ENCODE measurements at places on chromosomes 16 and 17.

DNA sequence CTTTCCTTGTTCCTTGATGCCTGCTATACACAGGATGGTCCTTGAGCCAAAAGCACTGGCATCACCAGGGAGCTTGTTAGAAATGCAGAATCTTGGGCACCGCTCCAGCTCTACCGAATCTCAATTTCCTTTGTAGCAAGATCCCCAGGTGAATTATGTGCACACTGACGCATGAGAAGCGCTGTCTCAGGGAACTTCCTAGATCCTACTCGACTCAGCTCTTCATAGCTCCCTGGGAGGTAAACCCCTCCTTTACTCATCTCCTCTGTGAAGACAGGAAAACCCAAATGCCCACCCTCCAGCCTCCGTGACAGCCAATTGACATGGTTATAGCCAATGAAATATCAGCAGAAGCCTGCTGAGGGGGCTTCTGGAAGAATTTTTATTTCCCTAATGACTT is 4.1 kb downstream of the USP31 start:
- DNase-seq: no peak

DNA sequence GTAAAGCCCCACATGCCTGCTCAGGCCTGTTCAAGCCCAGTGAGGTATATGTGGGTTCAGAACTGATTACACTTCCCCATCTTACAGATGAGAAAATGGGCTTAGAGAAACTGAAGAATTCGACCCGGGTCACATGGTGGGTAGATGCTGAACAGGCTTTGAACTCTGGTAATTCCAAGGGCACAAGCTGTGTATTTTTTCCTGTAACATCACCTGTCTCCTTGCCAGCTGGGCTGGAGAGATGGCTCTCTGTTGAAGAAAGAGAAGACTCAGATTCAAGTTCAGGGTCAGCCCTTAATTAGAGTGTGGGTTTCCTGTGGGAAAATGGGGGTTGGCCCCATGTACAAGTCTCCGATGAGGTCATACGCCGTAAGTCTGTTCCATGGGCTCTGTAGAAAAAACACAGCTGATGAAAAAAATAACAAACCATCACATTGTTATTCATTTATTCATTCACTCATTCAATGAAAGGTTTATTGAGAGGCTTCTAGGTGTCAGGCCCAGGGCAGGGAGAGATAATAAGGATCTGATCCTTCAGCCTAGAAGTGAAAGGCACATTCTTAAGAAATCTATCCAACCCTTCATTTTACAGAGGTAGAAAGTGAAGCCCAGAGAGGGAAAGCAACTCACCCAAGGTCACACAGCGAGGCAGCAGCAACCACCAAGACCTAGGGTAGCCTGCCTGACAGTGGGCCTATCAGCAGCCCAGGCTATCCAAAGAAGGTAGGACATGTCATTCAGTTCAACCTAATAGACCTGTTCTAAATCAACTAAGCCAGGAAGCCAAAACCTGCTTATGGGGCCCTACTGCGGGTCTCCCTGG is 482.8 kb downstream of the SOX9 start:
- DNase-seq: no peak

GRCh38 chr17:17812211-17813054 is 24.4 kb downstream of the SREBF1 start:
- peak; percentile 70 for DNase-seq

GRCh38 chr16:554640-555365 is 5.4 kb upstream of the PRR35 start:
- DNase-seq: no peak

DNA sequence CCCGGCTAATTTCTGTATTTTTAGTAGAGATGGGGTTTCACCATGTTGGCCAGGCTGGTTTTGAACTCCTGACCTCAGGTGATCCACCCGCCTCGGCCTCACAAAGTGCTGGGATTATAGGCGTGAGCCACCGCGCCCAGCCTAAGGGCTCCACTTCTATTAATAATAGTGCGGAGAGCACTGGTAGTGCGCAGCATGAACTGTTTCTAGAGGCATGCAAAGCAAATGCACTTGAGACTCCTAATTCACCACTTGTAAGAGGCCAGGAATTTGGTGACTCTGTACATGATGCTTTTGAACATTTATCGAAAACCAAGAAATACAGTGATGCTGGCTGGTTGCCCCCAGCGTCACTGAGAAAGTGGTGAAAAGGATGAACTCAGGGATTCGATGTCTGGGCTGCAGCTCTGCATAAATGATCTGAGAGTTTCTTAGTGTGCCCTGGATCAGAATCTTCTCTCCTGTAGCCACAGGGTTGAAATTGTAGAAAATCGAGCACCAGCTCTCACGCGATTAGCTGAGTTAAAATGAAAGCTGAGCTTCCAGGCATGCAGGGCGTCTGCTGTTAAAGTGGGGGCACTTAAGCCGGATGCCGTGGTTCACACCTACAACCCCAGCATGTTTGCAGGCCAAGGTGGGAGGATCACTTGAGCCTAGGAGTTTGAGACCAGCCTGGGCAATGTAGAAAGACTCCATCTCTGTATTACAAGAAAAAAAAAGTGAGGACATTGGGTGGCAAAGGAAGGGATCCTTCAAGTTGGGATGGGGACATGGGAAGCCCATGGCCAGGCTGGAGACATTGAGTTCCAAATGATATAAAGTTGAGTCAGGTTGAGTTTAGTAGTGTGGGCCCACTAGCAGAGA is 4.8 kb downstream of the RNF213 start:
- DNase-seq: peak; percentile 76

DNA sequence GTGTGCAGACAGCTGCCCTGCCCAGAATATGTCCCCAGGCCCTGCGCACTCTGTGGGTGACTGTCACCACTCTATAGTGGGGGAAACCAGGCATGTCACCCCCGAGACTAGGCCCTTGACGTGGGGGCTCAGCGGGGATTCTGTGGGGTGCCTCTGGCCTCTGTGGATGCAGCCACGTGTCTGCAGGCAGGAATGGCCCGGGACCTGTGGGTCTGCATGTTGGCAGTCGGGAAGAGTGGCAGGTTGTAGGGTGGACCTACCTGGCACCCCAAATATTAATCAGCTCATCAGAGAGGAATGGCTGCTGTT is 954 bp downstream of the IL32 start:
- DNase-seq: no peak

- no peak for DNase-seq
Observed at GRCh38 chr17:58032691-58033415, 25.8 kb upstream of the SRSF1 start.

DNA sequence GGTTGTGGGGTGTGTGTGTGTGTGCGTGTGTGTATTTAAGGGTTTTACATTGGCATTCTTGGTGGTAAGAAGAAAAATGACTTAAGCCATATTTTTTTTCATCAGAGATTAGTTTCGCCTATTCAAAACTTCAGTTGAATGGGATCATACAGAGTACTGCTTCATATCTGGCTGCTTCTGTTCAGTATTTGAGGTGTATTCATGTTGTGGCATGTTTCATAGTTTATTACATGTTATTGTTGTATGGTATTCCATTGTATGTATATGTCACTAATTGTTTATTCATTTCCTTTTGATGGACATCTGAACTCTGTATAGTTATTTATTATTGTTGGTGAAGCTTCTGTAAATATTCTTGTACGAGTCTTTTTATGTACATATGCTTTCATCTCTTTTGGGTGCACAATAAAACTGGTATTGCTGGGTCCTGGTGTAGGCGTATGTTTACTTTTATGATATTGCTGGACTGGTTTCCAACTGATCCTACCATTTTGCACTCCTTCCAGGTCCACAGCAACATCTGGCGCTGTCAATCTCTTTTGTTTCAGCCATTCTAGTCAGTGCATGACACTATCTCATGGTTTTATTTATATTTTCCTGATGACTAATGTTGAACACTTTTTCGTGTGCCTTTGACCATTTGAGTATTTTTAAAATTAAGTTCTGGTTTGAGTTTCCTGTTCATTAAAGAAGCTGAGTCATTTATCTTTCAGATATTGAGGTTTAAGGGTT is 77.4 kb upstream of the MAF start:
- DNase-seq: no peak

GRCh38 chr16:54277845-54278703 is 8.5 kb downstream of the IRX3 start:
- no peak for DNase-seq

GRCh38 chr17:60622961-60623360 is 23.0 kb downstream of the PPM1D start:
- DNase-seq: no peak

DNA sequence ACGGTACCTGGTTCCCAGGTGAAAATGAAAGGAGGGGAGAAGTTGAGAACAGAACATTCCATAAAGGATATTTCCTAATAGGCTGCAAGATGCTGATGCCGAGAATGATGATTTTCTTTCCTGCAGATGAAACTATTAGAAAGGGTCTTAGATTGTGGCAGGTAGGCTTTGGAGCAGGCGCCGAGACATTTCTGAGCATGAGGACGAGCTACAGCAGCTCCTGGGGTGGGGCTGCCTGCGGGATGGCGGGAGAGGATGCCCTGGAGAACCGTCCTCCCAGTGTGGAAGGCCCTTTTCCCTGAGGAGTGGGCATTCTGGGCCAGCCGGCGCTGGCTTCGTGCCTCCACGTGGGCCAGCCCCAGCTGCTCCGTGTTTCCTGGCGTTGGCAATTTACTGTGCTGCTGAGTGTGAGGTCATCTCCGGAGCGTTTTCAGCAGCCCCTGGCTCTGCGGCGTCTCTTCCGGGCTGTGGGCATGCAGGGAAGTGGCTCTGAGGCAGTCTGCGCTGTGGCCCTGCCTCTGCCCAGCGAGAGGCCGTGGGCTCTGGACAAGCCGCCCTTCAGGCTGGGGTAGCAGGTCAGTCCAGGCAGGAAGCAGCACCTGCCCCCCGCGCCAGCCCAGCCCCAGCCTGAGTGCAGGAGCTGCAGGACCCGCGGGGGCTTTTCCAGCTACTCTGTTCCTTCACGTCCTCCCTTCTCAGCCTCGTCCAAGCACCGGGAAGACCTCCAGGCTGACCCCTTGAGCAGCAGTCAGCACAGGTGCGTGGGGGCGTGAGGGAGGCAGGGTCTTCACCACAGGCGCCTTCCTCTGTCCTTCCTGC is 12.2 kb downstream of the ENGASE start:
- DNase-seq: no peak

GRCh38 chr17:2571523-2572303 is 21.7 kb upstream of the PAFAH1B1 start:
- DNase-seq: no peak

DNA sequence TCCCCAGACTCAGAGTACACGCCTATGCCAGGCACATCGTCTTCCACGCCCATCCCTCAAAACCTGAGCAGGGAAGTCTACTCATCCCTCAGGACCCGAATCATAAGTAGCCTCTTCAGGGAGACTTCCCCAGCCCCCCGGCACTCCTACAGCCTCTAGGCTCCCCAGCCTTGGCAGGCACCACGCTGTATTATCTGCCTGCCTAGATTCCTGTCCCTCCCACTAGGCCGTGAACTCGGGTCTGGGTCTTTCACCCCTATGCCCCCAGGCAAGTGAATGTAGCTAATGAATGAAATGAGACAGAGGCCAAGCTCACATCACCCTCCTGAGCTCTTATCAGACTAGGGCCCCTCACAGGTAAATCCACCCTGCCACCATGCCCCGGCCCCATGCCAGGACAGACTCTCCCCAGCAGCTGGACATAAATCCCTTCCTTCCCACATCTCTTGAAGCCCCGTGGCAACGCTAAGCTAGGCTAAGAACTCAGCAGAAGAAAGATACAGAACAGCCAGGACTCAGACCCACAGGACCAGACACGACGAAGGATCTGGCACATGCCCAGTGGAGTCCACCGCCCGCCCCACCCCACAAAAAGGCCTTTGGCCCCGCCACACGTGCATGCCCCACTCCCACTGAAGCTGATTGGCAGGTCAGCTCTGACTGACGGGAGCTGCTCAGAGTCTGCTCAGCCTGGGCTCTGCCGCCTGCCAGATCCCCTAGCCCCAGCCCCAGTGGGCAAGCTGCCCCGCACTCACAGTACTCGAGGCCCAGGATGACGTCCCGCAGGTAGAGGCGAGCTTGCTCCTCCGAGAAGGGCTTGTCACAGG is 13.0 kb downstream of the CAMKK1 start:
- DNase-seq: no peak

- no peak for DNase-seq
Observed at GRCh38 chr17:10798910-10799309, 5.0 kb downstream of the TMEM238L start.

DNA sequence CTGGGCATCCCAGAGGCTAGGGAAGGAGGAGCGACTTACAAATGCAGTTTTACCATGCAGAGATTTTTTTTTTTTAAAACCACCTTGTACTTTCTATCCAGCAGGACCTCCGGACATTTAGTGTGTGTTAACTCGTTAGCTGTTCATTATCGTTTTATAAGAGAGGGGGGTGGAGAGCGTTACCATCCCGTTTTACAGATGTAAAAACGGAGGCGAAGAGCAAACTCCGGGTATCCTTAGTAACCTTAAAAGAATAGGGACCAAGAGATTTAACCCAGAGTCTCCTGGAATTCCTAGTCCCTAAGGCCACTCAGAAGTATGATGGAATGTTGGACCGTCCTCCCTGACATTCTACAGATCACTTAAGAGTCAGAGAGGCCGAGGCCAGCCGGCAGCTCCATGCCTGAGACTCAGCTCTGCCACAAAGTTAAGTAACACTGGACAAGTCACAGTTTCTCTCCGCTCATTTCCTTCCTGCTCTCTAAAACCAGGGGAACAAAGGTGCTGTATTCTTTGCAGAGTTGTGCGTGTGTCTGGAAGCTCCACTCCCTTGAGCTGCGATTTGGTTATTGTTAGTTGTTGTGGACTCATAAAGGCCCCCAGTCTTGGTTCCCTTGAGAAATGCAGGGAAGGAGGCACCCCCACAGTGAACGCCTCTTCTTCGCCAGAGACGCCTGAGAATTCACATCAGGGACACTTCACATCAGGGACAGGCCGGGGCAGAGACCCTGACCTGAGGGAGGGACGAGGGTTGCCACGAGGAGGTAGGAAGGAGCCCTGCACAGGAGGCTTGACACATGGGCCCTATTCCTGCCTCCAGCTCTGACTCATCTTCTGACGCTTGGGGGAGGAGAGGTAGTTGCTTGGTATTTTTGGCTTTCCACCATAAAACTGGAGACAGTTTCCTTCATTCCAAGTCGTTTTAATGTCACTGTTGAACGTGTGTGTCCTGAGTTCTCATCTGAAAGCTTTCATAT is 1.2 kb downstream of the DUSP14 start:
- no peak for DNase-seq

DNA sequence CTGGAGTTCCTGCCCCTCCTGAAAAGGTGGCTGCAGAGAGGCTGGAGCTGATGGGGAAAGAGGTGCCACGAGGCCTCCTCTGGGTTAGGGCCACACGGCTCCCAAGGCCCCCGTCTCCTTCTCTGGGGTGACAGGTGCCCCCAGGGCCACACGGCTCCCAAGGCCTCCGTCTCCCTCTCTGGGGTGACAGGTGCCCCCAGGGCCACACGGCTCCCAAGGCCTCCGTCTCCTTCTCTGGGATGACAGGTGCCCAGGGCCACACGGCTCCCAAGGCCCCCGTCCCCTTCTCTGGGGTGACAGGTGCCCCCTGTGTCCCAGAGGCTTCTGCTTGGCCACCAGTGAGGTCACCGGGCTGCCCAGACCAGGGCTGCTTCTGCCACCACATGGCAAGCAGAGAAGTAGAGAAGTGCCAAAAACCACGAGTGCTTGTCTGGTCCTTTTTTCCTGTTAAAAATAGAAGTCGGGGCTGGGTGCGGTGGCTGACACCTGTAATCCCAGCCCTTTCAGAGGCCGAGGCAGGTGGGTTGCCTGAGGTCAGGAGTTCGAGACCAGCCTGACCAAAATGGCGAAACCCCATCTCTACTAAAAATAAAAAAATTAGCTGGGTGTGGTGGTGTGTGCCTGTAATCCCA is 4.1 kb downstream of the CAPN15 start:
- DNase-seq: no peak
